ENCODE measurements at places on chromosomes 6 and 20.

DNA sequence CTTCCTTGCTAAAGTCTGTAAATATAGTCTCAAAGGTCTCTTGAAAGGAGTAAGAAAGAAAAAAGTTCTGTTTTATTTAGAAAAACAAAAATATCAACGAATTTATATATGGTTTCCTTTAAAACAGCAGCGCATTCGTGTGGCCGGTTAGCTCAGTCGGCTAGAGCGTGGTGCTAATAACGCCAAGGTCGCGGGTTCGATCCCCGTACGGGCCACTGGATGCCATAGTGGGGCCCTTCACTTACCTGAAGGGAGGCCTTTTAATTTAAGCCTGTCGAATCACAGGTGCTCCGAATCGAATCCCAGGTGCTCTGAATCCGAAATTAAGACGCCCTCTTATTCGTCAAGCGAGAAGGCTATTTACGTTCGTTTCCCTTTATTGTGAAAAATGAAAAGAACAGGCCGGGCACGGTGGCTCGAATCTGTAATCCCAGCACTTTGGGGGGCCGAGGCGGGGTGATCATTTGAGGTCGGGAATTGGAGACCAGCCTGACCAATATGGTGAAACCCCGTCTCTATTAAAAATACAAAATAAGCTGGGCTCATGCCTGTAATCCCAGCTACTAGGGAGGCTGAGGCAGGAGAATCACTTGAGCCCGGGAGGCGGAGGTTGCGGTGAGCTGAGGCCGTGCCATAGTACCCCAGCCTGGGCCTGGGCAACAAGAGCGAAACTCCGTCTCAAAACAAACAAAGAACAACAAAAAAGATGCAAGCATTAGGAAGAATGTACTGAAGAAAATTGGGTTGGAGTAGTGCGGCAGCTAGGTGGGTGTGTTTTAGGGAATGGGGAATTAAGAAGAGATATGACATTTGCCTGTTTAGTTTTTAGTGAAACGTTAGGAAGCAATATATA lies 195.8 kb upstream of the ZNF184 start:
- DNase-seq: peak; percentile 59

DNA sequence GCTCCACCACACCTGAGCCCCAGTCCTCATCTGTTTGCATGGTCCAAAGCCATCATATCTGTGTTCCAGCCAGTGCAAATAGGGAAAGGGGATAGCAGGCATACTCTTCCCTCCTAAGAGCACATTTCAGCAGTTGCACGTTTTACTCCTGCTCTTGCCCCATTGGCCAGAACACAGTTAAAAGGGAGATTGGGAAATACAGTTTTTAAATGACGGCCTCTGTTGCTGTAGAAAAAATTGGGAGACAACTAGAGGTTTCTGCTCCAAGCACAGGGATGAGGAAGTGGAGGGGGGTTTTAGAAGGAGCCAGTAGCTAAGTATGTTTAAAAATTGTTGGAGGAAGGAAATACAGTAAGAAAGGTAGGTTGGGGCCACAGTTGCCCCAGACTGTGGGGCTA lies 14.6 kb upstream of the STK35 start:
- no peak for DNase-seq

DNA sequence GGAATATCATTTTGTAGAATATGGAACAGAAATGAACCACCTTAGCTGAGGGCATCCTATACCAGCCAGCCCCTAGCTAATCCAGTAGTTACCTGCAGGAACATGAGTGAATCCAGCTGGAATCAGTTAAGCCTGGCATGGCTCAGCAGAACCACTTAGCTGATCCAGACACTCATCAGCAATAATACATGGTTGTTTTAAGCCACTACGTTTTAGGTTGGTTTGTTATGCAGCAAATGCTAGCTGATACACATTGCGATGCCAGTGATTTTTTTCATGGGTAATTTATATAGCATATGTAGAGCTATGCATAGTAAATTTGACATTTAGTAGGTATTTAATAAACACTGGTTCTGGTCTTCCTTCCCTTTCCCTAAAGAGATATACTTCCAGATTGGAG lies 201.9 kb upstream of the JAG1 start:
- DNase-seq: no peak

GRCh38 chr6:126570507-126570906 lies 230.6 kb downstream of the CENPW start:
- no peak for DNase-seq

- peak; percentile 13 for DNase-seq
Measured at GRCh38 chr6:149545258-149545753, 537 bp downstream of the PPIL4 start.

DNA sequence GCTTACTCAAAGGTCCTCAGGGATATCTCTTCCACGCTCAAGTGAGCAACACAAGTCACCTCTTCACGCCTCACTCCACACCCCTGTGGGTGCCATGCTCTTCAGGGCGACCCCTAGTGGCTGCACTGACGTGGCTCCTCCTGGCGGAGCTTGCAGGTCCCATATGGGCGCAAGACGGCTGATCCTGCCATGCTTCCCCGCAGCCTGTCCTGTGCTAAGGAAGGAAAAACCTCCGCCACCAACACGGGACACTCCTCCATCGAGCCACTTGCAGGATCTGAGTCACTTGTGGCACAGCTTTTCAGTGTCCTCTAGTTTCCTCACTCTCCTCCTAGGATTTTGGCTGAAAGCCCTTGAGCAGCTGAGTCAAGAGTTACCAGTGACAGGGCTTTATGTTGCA lies 90.7 kb downstream of the KHDC1L start:
- no peak for DNase-seq

DNA sequence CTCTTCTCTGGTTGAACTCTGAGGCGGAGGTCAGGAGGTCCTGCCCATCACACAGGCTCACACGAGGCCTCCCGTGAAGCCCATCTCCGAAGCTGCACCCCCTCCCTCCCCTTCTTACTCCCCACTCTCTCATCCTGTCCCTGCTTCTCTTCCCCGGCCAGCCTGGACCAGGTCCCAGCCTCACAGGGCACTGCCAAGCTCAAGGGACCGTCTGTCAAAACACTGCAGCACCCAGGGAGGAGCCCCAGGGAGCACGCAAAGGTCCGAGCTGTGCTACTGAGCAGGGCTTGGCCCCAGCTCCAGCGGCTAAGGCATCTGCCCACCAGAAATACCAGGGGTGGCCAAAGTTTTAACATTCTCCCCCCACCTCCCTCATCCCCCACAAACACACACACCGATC lies 70.0 kb downstream of the PSMG4 start:
- DNase-seq: no peak

GRCh38 chr20:54337144-54337543 lies 129.3 kb downstream of the PFDN4 start:
- DNase-seq: no peak

GRCh38 chr20:43636429-43636828 lies 30.5 kb upstream of the MYBL2 start:
- no peak for DNase-seq

DNA sequence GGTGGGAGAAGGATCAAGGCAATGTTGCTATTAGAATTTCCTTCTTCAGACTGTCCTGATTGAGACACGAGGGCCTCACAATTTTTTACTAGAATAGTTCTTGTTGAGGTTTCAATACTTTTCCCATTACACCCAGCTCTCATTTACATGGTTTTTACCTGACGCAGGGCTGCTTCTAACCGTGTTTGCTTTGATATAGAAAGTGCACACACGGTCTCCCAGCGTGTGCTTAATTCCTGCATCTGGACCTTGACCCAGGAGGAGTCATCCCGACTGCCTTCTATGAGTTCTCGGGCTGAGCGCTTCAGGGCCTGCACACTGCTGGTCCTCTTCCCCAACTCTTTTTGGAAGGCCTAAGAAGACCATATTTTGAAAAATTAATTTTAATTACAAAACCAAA lies 160.2 kb downstream of the DST start:
- DNase-seq: no peak

- no peak for DNase-seq
Measured at GRCh38 chr6:24357336-24358218, at the start of gene DCDC2. Gene DCDC2 (minus strand): TSS chr6:24358059. CDS start chr6:24357750, 309 bp downstream.

DNA sequence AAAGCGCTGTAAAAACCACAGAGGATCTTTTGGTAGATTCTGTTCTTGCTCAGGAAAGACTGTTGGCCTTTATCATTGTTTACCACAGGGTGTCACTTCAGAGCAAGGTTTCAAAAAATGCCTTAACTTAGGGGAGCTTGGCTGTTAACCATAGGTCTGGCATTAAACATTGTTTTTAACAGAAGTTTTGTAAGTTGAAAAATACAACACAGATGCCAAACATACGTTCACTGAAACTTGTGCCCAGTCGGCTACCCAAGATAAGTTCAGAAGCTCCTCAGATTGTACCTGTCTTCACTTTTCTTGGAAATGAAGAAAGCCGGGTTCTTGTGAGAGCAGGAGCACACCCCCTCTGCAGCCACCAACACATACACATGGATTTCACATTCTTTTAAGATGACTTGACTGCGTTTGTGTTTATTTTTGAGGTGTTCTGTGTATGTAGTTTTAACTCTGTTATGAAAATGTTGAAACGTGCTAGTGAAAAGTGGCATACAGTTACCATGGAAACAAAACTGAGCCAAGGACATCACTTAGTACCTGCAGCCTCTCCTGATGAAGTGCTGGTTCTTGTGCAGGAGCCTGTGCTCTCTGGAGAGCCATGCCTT lies 64.9 kb downstream of the SYCP2L start:
- no peak for DNase-seq

- no peak for DNase-seq
Measured at GRCh38 chr6:71139249-71139648, 149.4 kb upstream of the OGFRL1 start.

GRCh38 chr6:33885132-33886057 lies 81.6 kb upstream of the MLN start:
- no peak for DNase-seq

Data from DMS 273 treated with DMSO at 0.1 percent for 48 hours (cell line).